ENCODE measurements at places on chromosomes 2 and 18. TPM values are rescaled to one million over a fixed set of nuclear protein-coding genes. Genes with fewer than 3 reads are reported as not detected.

The SCRN3 gene
- 30.6 TPM for total RNA-seq

DNA sequence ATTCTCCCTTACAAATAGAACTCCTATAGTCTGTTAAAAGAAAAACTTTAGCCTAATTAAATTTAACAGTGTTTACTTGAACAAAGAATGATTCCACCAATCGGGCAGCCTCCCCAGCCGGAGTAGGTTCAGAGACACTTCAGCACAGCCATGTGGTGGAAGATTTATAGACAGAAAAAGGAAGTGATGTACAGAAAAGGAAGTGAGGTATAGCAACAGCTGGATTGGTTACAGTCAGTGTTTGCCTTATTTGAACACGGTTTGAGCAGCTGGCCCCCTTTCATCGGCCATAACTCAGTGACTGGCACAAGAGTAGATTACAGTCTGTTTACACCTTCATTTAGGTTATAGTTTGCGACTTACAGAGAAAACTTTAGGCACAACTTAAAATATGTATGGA, 2.1 kb upstream of the SKA1 start:
- no peak for DNase-seq

DNA sequence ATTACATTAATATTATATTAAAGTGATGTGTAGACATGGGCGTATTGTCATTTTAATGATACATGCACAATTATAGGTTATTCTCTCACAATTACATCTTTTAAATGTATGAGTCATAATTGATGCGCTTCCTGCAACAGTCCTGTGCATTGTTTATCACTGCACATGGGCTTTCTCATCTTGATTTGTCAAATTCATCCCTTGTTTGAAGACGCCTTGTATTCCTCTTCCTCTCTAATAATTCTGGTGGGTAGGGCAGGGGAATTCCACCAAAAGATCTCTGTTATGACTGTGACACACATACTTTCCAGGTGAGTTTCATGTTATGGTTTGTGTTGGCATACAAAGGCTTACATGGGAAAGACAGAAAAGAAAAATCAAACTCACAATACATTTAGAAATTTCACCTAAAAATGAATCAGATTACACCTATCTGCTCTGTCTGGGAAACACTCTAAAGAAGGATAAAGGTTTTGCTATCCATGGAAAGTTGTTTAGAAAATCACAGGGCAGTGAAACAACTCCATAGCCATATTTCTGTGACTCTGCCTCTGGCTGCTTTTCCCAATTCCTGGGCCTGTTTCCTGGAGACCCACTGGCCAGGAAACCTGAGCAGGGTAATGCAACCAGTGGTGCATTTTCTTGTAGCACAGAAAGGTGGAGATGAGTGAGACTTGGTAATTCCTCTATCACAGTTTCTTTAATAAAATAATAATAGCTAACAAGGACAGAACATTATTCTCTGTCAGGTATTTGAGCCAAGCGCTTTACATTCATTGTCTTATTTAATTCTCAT, 13.2 kb downstream of the SLC9A2 start:
- DNase-seq: no peak

DNA sequence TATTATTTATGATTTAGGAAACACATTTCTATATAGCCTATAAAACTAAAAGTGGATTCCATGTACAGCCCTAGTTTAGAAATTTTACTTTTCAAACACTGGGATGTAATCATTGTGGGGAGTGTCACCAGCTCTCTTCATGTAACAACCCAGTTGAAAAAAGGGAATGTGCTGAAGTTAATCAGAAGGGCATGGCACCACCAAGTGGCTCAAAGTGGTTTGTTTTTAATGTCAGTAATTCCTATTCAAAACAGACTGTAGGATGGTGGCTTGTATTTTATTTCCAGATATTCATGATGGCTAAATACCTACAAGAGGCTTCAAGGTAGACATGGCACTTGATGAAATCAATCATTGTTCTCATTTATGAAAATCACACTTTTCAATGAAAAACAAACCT, 58.1 kb upstream of the TMEM182 start:
- DNase-seq: no peak

DNA sequence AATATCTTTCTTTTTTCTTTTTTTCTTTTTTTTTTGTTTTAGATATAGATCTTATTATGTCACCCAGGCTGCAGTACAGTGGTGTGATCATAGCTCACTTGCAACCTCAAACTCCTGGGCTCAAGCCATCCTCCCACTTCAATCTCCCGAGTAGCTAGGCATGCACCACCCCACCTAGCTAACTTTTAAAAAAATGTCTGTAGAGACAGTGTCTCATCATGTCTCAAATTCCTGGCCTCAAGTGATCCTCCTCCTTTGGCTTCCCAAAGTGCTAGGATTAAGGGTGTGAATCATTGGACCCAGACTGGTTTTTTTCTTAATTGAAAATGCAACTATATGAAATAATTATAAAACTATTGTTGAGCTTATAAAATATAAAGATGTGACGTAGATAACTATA, 9.8 kb upstream of the ZCCHC2 start:
- no peak for DNase-seq

The CTNNA2 gene
- total RNA-seq: not detected

DNA sequence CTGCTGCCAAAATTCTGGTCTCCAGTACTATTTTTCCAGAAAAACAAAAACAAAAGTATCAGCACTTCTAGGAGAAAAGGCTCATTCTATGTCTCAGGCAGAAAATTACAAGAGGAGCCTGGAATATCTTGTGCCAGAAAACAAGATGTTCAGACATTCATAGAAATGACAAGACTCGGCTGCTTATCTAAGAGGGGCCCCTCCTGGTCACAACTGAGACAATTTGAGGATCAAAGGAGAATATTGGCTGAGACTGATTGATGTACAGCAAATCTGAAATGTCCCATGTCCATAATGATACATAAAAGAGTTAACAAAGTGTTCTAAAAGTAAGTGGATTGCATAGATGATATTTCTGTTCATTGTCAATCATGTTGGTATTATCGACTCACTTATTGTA, 2.4 kb upstream of the RPS7 start:
- no peak for DNase-seq

The SLC16A14 gene
- total RNA-seq: 0.21 TPM

DNA sequence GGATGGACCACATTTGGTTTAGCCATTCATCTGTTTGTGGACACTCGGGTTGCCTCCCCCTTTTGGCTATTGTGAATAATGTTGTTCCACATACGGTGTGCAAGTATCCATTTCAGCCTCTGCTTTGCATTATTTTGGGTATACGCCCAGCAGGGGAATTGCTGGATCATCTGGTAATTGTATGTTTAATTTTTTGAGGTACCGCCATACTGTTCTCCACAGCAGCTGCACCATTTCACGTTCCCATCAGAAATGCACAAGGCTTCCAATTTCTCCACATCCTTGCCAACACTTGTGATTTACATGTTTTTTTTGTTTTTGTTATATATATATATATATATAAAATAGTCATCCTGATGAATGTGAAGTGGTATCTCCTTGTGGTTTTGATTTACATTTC, 54.6 kb upstream of the TWIST2 start:
- DNase-seq: no peak

- no peak for DNase-seq
Measured at GRCh38 chr2:9747396-9747795, 95.9 kb upstream of the TAF1B start.

GRCh38 chr2:233745073-233745755, 14.9 kb upstream of the UGT1A1 start:
- DNase-seq: no peak

DNA sequence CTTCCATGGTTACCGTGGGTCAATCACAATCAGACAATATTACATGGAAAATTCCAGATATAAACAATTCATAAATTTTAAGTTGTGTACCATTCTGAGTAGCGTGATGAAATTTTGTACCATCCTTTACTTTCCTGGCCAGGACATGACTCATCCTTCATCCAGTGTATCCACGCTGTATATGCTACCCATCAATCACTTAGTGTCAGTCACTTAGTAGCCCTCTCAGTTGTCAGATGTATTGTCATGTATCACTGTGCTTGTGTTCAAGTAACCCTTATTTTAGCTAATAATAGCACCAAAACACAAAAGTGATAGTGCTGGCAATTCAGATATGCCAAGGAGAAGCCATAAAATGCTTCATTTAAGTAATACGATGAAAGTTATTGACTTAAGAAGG, 282.6 kb downstream of the CPS1 start:
- DNase-seq: no peak

DNA sequence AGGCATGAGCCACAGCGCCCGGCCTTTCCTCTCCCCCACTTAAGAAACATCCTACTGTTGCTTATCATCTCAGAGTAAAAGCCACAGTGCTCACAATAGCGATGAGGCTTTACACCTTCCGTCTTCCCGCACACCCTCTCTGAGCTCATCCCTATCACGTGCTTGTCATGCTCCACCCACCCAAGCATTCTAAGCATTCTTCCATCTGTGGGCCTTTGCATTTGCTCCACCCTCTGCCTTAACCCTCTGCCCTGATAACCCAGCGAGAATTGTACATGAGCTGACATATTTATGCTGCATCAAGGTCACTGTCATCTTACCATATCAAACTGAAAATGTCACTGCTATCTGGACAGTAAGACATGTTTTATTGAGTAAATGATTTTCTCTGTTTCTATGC, 22.6 kb downstream of the FOXI3 start:
- no peak for DNase-seq

- no peak for DNase-seq
Measured at GRCh38 chr2:33013684-33014110, 66.9 kb downstream of the LTBP1 start.

All from pulmonary artery endothelial cell (primary cell).